ENCODE measurements at places on chromosomes 2 and 18.

DNA sequence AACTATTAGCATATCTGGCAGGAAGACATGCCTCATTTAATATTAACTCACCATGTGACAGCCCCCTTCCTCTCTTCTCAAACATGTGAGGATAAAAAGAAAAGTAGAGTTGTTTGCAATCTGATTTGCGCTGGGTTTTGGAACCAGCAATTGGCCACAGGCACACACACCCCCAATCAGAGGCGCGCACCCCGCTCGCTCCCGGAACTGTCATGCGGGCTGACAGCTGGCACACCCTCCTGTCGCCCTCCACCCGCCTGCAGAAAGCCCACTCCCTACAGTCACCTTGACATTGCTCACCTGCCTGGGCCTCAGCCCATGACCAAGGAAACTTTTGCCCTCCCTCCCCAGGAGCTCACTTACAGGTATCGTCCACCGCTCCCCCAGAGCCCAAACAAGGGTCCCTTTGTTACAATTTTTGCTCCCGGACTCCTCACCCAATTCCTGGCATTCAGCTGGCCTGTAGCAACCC, 1.1 kb downstream of the COBLL1 start:
- peak; percentile 32 for DNase-seq

DNA sequence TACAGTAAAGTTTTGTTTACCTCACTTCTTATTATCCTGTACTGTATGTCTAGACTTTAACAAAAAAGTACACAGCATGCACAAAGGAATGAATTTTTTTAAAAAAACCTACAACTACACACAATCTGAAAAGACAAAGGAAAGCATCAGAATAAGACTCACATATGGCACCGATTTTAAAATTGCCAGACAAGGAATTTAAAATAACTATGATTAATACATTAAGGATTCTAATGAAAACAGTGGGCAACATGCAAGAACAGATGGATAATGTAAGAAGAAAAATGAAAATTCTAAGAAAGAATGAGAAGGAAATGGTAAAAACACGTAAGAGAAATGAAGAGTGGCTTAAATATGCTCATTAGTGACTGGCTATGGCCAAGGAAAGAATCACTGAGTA, 638.2 kb downstream of the FBXO15 start:
- DNase-seq: no peak

DNA sequence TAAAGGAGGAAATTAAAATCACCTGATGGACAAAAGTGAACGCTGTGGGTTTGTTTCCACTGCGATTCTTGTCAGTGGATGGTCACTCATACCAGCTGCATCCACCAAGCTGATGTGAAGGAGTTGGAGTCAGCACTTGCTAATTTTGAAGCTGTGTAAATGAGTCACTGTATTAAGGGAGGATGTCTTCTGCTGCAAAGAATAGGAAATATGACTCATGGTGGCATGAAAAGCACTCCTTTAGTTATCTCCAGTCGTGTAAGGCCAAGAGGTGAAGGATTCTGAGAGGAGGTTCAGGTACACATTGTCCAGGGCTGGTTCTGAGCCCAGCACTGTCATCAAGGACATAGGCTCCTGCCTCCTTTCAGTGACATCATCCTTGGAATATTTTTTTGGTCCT, 71.7 kb upstream of the SKOR2 start:
- no peak for DNase-seq

GRCh38 chr2:47269316-47270232, 114.5 kb upstream of the STPG4 start:
- DNase-seq: no peak

- DNase-seq: no peak
Measured at GRCh38 chr18:32760391-32760790, 12.4 kb downstream of the KLHL14 start.

DNA sequence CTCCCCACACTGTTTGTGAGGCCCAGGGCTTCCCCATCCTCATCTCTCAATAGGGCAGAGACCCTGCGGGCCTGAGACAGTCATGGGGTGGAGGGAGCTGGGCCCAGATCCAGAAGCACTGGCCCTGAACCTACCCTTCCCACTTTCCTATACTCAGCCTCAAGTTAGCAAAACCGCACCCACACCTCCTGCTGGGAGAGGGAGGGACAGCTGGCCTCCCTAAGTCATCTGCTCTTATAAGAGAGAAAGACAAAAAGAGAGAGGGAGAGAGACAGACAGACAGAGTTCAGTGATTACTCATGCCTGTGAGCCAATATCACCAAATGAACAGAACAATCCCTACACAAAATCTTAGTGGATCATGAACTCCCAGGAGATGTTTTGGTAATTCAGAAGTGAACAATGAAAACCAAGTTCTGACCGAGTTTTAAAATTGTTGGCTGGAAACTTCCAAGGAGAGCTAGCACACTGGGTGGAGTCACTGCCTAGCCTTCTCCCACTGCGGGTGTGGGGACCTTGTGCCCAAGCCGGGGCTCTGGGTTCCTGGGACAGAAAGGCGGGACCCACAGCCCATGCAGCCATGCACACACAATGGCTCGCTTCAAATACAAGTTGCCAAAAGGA, 130.5 kb downstream of the PXDN start:
- no peak for DNase-seq

- no peak for DNase-seq
Measured at GRCh38 chr18:66972681-66973080, 368.8 kb upstream of the CDH19 start.

DNA sequence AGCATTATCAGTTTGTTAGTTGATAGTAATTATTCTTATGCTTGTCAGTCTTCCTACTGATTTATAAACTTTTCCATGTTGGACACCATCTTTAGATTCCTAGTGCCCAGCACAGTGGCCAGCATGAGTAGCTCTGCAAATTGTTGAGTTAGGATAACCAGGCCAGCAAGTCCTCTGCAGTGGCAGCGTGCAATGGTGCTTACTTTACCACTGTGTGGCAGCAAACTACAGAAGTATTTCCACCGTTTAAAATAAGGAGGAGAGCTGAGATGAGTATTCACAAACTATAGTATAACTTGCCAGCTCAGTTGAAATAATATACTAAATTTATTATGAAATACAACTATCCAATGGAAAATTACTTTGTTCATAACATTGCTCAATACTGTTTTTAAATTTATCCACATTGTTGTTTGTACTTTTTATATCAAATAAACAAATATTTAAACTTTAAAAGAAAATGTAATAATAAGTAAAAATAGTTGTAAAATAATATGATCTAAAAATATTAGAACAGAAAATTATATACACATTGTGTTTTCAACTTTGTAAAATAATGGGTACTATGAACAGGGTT, 9.3 kb upstream of the THADA start:
- DNase-seq: peak; percentile 23

GRCh38 chr2:216426938-216427337, 14.7 kb downstream of the SMARCAL1 start:
- DNase-seq: no peak

DNA sequence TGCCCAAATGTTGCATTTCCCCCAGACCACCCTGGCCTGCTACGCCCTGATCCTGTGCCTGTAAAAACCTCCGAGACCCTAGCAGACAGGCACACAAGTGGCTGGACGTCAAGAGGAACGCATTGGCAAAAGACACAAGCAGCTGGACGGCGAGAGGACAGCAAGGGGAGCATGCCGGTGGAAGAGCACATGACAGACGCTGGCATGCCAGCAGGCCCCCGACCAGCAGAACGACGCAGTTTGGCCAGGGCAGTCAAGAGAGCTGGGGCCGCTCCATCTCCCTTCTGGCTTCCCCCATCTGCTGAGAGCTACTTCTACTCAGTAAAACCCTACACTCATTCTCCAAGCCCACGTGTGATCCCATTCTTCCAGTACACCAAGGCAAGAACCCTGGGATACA, 42.1 kb downstream of the SAP130 start:
- DNase-seq: no peak

- DNase-seq: no peak
Measured at GRCh38 chr2:68762665-68763064, 28.1 kb downstream of the ARHGAP25 start.

GRCh38 chr2:55003706-55004639, 46.3 kb downstream of the RTN4 start:
- DNase-seq: no peak

DNA sequence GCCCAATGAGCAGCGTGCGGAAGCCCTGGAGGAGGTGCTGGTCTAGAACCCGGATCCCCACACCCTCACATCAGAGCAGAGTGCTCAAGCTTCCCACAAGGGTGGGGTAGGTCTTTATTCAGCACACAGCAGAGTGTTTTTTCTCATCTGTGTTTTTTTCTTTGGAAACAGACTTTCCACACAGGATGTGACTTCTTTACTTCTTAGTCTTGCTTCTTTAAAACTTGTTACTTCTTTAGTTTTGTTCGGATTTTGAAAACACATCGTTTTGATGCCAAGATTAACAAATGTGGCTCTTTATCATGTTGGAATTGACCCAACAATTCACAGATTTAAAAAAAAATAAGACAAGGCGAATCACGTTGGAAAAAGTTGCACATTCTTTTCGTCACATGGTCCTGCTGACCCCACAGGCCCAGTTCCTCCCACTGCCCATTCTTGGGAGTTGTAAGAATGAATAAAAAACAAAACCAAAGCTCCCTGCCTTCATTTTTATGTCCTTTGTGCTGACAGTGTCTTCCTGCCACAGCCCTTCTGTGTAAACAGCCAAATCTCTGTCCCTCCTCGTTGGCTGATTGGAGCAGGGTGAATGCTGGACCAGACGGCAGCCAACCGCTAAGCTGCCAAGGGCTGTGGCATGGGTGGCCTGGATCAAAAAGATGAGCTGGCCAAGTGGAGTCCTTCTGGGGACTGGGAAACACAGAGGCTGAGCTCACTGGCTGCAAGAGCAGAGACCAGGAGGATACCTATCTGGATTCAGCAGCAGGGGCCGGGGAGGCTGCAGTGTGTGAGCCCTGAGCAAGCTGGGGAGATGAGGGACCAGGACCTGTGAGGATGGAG, 81.6 kb downstream of the TWIST2 start:
- peak; percentile 18 for DNase-seq

DNA sequence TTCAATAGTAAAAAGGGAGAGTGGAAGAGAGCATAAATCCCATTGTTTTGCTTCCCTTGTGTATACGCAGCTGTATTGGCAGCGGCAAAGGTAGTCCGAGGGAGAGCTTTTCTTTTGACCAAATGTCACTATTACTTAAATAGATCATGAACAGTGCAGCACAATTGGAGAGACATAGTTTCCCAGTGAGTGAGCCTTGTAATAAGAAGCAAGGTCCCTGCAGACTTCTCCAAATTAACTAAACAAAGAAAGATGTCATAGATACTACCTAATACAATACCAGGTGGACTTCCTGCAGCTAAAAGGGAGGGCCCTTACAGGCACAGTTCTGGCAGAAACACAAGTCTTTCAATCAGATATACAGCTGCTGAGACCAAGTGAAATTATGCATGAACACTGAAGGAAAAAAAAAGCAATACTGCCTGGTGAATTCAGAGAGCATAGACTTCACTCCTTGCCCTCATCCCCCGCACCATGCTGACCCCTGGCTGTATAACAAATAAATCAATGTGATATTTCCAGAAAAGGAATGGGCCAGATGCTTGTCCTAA, 404.7 kb upstream of the CDH2 start:
- DNase-seq: peak; percentile 34

DNA sequence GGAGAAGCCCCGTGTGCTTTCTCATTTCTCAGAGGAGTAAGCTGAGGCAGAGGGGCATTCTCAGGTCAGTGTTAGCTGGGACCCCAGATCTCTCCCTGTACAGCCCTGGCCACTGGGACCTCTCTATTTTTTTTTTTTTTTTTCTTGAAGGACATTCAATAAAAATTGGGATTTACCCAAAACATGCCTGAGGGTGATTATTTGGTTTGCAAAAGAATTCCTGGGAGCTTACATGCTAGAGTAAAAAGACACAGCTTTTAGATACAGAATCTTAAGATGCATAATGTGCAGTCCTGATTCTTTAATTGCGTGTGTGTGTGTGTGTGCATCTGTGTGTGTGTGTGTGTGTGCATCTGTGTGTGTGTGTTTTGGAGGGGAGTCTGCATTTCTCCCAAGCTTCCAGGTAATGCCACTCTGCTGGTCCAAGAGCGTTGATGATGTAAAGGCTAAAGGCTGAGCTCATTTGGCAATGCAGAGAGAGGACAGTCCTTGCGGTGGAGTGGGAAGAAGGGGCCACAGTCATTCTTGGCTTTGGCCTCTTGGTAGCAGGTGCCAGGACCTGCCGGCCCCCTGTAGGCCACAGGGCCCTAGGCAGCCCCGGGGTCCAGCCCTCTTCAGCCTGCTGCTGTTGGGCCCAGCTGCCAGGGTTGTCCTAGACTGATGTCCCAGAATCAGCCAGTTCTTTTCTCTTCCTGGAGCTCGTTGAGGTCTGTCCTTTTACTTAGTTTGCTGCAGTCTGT, 74.1 kb upstream of the MCFD2 start:
- DNase-seq: no peak

GRCh38 chr2:47696478-47696831, 86.5 kb upstream of the MSH6 start:
- DNase-seq: no peak

GRCh38 chr2:107393516-107393915, 433.2 kb upstream of the RGPD4 start:
- DNase-seq: no peak

GRCh38 chr18:44786257-44786656, 105.6 kb downstream of the SETBP1 start:
- no peak for DNase-seq

GRCh38 chr2:176514805-176515500, 245.7 kb downstream of the MTX2 start:
- no peak for DNase-seq

DNA sequence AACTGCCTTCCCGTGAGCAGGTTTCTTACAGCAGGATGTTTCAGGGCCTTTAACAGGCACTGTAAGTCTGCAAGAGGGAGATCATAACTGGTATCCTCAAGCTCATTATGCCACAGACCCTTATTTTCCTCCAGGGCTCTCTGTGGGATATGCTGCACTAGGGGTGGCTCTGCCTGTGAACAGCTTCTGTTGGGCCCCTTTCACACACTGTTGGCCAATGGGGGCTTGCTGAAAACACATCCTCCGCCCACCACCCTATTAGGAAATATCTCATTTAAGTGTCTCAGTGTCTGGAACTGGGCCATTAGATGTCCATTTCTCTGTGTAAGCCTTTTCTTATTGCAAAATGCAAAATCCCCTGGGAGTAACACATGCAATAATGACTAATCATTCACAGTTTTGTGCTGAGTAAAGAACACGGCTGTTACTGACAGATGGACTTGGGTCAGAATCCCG, 414.3 kb upstream of the HS6ST1 start:
- DNase-seq: no peak

DNA sequence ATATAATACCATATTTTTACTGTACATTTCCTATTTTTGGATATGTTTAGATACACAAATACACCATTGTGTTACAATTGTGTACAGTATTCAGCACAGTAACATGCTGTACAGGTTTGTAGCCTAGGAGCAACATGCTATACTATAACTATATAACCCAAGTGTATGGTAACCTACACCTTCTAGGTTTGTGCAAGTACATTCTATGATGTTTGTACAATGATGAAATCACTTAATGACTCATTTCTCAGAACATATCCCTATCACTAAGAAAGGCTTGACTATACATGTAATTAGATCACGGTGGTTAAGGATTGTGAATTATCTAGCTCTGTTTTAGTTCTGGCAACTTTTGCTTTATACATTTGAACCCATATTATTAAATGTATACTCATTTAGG, 31.3 kb downstream of the NPHP1 start:
- DNase-seq: no peak

All from hindlimb muscle (tissue), 1 donor.